ENCODE measurements at places on chromosomes 3 and 15.

GRCh38 chr3:5197022-5197421 is 9.5 kb downstream of the EDEM1 start:
- DNase-seq: no peak

GRCh38 chr15:70064441-70064840 is 33.3 kb downstream of the TLE3 start:
- DNase-seq: no peak

DNA sequence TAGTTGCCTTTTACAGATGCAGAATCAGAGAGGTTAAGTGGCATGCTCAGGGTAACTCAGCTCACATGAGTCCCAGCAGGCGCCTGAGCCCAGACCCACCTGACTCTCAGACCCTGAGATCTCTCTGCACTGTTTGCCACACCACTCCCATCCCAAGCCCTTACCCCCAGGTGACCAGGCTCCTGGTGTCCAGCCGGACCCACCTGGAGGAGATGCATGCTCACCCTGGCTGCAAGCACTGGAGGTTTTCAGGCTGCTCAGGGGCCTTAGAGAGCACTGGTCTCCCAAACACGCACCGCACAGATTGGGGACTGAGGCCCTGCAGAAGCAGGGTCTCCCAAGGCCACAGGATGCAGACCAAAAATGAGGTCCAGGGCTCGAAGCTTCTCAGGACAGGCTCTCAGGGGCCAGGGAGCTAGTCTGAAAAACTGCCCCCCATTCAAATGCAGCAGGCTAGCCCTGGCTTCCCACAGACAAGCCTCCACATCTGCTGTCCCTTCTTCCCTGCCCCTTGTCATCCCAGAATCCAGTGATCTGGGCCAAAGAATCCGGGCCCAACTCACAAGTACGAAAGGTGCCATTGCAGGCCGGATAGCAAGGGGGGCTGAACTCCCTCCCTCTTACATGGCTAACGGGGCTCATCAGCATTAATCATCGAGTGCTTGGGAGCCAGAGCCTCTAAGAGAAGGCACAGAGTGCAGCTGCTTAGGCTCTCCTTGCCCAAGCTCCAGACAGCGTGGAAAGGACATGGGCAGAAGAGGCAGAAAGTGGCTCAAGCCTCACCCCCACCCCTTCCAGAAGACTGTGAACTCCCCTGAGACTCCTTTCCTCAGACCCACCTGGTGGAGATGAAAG is 90.2 kb upstream of the PRR20G start:
- DNase-seq: no peak

DNA sequence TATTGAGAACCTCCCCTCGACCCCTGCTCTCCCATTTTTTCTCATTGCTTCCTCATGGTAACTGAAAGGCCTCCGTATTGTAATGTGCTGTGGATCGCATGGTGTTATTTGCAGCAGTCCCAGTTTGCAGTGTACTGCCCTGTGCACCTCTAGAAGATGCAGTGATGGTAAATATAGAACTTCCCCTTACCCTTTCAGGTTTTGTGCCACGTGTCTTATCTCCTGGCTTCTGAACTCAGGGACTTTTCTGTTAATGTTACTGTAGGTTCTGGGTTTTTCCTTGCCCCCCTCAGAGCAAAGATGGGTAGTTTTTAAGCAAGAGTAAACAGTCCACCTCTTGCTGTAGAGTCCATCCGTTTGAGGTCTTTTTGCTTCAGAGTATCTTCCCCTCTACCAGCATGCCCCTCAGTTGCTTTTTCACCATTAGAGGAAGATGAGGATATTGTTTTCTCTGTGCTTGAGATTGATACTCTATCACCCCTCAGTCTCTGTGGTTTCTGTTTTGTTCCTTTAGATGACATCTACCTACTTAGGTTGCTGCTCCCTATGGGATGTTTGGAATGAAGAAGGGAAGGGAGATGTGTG is 22.4 kb downstream of the CHD2 start:
- no peak for DNase-seq

DNA sequence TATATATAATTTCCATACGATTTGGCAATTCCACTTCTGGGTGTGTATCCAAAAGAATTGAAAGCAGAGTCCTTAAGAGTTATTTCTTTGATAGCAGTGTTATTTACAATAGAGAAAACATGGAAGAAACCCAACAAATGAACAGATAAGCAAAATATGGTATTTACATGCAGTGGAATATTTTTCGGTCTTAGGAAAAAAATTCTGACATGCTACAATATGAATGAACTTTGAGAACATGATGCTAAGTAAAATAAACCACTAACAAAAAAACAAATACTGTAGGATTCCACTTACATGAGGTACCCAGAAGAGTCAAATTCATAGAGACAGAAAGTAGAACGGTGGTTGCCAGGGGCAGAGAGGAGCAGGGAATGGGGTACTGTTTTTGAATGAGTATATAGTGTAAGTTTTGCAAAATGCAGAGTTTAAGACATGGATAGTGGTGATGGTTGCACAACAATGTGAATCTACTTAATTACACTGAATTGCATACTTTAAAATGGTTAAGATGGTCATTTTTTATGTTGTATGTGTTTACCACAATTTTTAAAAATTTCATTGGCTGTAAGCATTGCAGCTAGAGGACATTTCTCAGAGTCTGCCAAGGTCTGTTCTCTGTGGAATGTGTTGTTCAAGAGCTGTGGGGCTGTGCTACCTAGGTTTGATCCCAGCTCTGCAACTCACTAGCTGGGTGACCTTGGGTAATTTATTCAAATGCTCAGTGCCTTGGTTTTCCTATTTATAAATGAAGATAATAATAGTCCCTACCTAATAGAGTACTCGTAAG is 122.1 kb downstream of the MEX3B start:
- DNase-seq: no peak

GRCh38 chr3:70916375-70917055 is 604.1 kb upstream of the MDFIC2 start:
- DNase-seq: no peak

DNA sequence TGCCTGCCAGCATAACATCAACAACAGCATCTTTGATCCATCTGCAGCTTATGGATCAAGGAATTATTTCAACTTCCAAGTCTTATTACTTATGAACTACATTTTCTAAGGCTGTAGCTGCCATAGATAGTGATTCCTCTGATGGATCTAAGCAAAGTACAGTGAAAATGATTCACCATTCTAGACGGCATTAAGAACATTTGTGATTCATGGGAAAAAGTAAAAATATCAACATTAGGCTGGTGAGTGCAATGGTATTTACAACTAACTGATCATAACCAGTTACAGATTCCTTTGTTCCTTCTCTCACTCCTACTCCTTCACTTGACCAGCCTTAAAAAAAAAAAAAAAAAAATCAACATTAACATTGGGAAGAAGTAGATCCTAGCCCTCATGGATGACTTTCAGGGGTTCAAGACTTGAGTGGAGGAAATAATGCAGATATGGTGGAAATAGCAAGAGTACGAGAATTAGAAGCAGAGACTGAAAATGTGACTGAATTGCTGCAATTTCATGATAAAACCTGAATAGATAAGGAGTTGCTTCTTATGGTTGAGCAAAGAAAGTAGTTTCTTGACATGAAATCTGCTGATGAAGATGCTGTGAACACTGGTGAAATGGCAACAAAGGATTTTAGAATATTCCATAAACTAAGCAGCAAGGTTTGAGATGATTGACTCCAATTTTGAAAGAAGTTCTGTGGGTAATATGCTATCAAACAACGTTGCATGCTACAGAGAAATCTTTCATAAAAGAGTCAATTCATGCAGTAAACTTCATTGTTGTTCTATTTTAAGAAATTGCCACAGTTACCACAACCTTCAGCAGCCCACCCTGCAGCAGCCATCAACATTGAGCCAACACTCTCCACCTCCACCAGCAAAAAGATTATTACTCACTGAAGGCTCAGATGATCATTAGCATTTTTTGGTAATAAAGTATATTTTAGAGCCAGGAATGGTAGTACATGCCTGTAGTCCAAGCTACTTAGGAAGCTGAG is 22.8 kb downstream of the SLC12A6 start:
- no peak for DNase-seq

All from heart left ventricle (tissue), 16 donors.